ENCODE measurements at places on chromosomes 12 and 14. TPM values are rescaled to one million over a fixed set of nuclear protein-coding genes. Genes with fewer than 3 reads are reported as not detected.
A peak's percentile ranks its signal among the peaks of the same experiment; 100 is the strongest.

SAMD15 gene
- total RNA-seq = 0.73 TPM

MYH7 gene
- total RNA-seq = not detected

PTCSC3 gene
- not detected for total RNA-seq

GRCh38 chr12:43210485-43211192 is 341.4 kb downstream of the ADAMTS20 start:
- H3K27me3 ChIP-seq = no peaks in the 10 kb centered on the region
- no peaks in the 10 kb centered on the region for H3K36me3 ChIP-seq
- H3K27ac ChIP-seq = no peak overlapping the region
- no peaks in the 10 kb centered on the region for H3K4me1 ChIP-seq
- no peak overlapping the region for H3K4me3 ChIP-seq

GRCh38 chr12:64099397-64099796 is 122.7 kb downstream of the KICS2 start:
- H3K4me3 ChIP-seq = no peak overlapping the region
- DNase-seq = peak; percentile 58
- H3K27me3 ChIP-seq = no peaks in the 10 kb centered on the region
- no peak overlapping the region for H3K27ac ChIP-seq
- H3K36me3 ChIP-seq = peaks cover 6% of the 10 kb centered on the region

DNA sequence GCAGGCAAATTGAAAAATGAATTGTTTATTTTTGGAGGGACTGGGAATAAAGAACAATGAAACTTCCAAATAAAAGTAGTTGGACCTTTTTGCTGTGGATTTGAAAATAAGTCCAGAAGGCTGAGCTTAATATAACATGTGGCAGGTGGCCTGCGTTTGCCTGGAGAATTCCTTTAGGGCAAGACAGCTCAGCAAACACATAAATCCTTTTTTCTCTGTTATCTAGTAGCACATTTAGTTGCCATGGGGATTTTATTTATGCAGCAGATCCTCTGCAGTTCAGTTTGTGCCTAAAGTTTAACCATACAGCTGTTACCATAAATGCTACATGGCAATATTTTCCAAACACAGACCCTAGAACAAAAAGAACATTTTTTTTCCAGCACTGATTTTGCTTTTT is 180.0 kb downstream of the NPAS3 start:
- peak; percentile 75 for DNase-seq
- no peak overlapping the region for H3K4me3 ChIP-seq
- H3K4me1 ChIP-seq = no peaks in the 10 kb centered on the region
- H3K27me3 ChIP-seq = no peaks in the 10 kb centered on the region
- H3K36me3 ChIP-seq = no peaks in the 10 kb centered on the region

- peak; percentile 94 for DNase-seq
- peaks cover 41% of the 10 kb centered on the region for H3K4me1 ChIP-seq
- H3K27me3 ChIP-seq = no peaks in the 10 kb centered on the region
- H3K36me3 ChIP-seq = no peaks in the 10 kb centered on the region
- H3K27ac ChIP-seq = peak overlapping the region; percentile 89
- H3K4me3 ChIP-seq = peak overlapping the region; percentile 49
Observed at GRCh38 chr14:22852940-22853767, 16.8 kb downstream of the MMP14 start.

- peaks cover 30% of the 10 kb centered on the region for H3K4me1 ChIP-seq
- no peak overlapping the region for H3K4me3 ChIP-seq
Observed at GRCh38 chr14:56181681-56182085, 63.5 kb downstream of the PELI2 start.

- H3K4me3 ChIP-seq = no peak overlapping the region
- H3K4me1 ChIP-seq = no peaks in the 10 kb centered on the region
- H3K27ac ChIP-seq = no peak overlapping the region
Observed at GRCh38 chr14:101464984-101465794, 96.1 kb upstream of the DIO3 start.

Data from stomach (tissue), 19 donors.